Neural cell (in vitro differentiated cells): ENCODE measurements at places on chromosomes 5 and 9. TPM values are rescaled to one million over a fixed set of nuclear protein-coding genes. Genes with fewer than 3 reads are reported as not detected.

Gene GABRA6
- polyA plus RNA-seq = 2.2 and 3.9 TPM in 2 replicates

Gene GMCL2
- polyA plus RNA-seq = not detected in 2 replicates

Gene VCAN
- 1,185 and 1,274 TPM in 2 replicates for polyA plus RNA-seq

Gene THBS4
- polyA plus RNA-seq = 6.3 TPM in 2 replicates

Gene CDKN2B
- 0.15 TPM in 1 of 2 replicates, not detected in the other for polyA plus RNA-seq

Gene NME5
- 12.8 and 17.0 TPM in 2 replicates for polyA plus RNA-seq

Gene UBE2B
- 94.5 and 128 TPM in 2 replicates for polyA plus RNA-seq

Gene LECT2
- not detected in 2 replicates for polyA plus RNA-seq
